ENCODE measurements at places on chromosomes 5 and 9.

DNA sequence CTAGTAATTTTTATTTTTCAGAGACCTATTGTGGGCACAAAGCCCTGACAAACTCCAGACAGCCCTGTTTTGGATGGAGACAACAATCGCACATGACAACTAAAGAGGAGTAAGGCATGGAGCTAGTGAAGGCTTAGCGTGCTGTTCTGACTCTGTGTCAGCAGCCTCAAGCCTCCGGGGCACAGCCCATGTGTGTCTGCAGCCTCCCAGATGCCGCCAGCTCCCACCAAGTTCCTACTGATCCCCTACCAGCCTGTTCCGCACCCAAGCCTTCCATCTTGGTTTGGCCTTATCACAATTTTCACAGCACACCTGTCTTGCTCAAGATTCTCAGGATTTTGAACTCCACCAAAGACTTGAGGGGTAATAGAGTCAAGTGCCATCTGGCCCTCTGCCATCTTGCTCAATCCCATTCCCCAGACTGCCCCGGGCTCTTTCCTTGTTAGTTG is 70.3 kb upstream of the SH3PXD2B start:
- no peak for DNase-seq

DNA sequence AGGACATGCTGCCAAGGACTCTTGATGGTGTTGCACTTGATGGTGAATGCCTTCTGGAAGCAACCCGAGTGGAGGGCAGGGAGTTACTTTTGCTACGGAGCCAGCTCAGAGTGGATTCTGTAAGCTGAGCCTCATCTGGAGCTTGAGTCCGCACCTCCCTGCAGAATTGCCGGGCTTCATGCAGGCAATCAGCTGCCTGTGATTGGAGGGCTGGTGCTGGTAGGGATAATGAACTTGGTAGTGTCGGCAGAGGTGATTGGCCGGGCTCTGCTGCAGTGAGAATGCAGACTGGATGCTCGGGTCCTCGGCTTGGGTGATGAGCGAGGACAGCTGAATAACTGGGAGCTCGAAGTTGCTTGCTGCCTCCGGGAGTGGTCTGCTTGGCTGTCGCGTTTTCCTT is 23.1 kb downstream of the SLC25A25 start:
- DNase-seq: no peak

- no peak for DNase-seq
Observed at GRCh38 chr5:172114875-172115422, 73.1 kb downstream of the STK10 start.

GRCh38 chr5:127943061-127943371 is 140.6 kb upstream of the SLC12A2 start:
- no peak for DNase-seq

DNA sequence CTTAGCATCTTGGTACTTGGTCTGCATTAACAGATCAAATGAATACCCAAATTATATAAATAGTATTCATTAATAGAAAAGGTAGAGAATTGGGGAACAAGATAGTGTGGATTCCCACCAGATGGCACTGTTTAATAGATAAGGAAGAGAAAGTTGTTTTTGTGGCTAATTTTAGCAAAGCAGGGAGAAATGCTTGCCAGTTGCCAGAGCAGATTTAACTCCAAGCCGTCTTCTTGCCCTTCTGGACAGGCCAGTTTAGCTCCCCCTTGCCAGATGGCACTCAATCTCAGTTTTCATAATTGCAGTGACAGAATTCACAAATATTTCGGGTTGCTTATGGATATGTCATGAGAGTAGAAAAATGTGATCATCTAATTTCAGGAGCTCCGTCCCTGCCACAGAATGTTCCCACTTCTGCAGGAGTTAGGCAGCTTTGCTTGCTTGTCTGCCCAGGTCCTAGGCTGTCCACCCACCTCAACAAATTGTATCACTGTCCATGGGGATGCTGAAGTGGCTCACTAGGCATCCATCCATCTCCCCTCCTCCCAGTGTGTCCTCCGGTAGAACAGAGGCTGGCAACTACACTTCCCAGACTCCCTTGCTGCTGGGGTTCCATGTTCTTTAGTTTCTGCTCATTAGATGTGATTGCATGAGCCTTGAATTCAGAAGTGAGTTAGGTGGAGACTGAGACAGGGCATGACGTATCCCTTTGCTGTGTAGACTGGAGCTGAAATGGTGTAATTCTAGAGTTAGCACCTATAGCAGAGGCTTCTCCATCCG is 11.8 kb upstream of the HEXB start:
- DNase-seq: no peak
